ENCODE measurements at places on chromosomes 6 and 20.

DNA sequence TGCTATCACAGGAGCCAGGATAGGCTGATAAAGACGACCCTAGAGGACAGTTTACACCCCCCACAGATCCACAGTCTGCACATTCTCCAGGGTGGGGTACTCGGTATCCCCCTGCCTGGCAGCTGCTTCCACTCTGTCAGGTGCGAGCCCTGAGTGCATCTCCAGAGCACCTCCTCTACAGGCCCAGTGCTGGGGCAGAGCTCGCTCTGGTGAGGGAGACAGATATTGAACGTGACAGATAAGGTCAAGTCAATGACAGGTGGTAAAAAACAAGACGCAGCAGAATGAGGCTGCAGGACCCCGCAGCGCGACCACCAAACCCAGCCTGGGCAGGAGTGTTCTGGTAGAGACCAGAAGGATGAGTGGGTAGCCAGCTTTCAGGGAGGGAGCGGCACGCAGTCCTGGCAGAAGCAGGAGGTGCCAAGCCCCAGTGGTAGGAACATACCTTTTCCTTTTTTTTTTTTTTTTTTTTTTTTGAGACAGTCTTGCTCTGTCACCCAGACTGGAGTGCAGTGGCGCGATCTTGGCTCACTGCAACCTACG lies 12.4 kb upstream of the MYL9 start:
- DNase-seq = no peak

DNA sequence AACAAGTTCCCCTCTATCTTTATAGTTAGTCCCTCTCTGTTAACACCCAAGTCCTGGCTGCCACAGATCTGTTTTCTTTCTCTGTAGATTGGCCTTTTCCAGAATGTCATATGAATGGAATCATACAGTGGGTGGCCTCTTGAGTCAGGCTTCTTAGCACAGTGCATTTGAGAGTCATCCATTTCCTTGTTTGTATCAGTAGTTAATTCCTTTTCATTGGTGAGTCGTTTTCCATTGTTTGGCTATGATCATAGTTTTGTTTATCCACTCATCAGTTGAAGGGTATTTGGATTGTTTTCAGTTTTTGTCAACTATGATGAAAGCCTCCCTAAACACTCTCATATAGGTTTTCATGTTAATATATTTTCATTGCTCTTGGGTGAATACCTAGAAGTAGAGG lies 248.3 kb downstream of the ARID1B start:
- peak; percentile 29 for DNase-seq

DNA sequence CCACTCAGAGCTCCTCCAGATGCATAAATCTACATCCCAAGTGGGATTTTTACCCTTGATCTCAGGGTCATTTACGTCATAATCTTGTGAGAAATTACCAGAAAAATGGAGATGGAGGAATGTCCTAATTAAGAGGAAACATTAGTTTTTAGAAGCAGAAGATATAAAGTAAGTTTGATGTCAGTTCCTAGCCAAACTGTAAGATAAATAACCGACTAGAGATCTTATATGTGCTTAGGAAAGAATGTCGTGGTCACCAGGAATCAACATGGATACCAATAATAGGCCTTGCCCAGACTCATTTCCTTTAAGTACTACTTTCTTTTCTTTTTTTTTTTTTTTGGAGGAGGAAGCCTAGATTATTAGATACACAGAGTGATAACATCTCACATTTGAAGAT lies 186.9 kb downstream of the UTRN start:
- peak; percentile 86 for DNase-seq

DNA sequence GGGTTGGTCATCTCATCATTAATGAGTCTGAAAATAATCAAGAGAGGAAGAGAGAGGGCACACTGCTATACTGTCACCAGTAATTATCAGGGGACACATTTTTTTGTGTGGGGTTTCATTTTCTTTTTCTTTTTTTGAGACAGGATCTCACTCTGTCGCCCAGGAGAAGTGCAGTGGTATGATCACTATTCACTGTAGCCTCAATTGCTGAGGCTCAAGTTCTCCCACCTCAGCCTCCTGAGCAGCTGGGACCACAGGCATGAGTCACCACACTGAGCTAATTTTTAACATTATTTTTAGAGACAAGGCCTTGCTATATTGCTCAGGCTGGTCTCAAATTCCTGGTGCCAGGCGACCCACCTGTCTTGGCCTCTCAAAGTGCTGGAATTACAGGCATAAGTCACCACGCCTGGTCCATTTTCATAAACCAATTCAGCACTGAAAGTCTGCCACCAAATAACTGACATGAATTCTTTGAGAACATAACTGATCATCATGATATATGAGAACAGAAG lies 43.3 kb downstream of the EPHA7 start:
- DNase-seq = no peak

- DNase-seq = peak; percentile 47
Observed at GRCh38 chr20:22339091-22339881, 245.1 kb downstream of the FOXA2 start.

- DNase-seq = peak; percentile 54
Observed at GRCh38 chr6:72721346-72721745, 99.5 kb downstream of the KCNQ5 start.

- DNase-seq = no peak
Observed at GRCh38 chr6:139149383-139149782, 14.5 kb downstream of the HECA start.

DNA sequence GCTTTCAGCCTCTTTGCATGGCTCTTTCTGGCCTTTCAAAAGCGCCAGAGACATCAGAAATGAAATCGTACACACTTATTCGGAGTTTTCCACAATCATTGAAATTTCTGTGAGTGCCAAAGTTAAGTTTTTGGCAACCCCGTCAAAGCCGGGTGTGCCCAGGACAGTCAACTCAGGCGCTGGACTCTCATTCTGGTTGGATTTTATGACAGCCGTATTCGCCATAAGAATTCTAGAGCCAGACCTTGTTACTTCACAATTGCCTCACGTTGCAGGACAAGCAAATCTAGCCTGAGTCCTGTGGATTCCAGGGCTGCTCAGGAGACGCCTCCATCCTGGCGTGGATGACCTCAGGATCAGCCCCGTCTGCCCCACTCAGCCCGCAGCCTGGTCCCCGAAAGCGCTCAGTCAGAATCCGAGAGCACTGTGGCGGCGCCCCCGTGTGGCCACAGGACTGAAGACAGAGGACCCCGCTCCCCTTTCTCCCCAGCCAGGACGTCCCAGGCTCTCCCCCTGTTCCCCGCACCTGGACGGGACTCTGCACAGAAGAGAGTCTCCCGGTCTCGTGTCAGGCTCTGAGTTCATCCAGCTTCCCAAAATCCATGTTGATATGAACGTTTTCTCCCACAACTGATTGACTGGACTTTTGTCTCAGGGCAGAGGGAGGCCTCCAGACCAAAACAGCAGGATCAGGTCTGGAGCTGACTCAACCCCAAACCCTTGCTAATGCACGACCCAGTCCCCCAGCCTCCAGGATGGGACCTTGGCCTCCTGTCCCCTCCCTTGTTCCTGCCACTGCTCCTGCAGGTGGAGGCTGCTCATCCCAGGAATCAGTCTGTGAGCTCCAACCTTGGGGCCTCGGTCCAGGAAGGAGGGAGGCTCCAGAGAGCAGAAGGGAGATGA lies 38.2 kb downstream of the MICA start:
- peak; percentile 73 for DNase-seq

- DNase-seq = no peak
Observed at GRCh38 chr20:48738399-48739304, 89.1 kb downstream of the PREX1 start.

DNA sequence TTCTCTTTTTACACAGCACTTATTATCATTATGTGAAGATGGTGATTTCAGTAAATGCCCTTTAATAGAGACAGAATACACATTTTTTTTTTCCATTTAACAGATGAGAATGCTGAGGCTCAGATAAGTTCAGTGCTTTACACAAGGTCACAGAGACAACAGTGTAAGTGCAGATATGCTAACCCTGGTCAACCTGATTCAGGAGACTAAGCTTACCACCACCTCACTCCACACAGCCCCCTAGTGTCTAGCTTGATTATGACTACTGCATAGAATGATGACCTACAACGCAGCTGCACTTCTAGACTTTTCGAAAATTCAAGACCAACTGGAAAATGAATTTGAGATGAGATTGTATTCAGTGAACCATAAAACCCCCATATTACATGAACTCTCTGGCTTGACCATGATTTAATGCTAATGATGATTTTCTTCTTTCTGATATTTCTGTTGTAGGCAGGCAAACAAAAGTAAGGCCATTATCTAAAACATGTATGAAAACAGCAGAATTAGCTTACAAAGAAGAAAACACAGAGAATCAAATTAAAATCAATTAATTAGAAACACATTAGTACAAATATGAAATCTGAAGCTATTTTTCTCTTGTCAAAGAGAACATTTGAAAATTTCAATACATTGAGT lies 212.1 kb upstream of the PHACTR1 start:
- DNase-seq = peak; percentile 32

- DNase-seq = no peak
Observed at GRCh38 chr6:91877994-91878393, 1291.1 kb upstream of the MAP3K7 start.

DNA sequence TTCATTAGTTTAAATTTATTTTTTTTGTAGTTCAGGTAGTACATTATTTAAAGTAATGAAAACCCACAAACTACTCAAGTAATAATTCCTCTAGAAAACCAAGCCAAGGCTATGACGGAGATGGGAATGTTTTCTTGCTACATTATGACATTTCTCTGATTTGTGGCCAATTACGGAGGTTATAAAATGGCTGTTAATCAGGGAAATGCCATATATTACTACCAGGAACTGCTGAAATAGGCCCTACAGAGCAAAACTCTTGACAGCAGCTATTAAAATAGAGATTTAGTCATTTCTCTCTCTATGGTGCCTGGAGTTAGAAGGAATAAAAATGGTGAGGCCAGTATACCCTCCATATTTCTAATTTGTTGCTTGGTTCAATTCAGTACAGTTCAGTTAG lies 280.0 kb downstream of the ARHGAP18 start:
- DNase-seq = no peak

DNA sequence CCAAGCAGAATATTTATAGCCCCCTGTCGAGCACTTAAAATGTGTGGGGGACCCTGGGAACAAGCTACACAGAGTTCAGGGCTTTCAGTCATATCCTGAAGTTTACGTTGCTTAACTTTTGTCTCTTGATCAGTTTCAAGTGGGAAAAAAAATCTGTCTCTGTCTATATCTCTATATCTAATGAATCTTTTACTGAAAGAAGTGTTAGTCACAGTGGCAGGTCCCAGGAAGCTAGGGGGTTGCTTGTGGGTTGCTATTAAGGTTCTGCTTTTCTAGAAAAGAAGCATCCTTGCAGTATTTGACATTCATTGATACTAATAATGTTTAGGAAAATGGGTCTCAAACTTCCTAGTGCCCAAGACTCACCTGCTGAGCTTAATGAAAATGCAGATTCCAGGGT lies 76.7 kb upstream of the CLDN20 start:
- DNase-seq = peak; percentile 53

DNA sequence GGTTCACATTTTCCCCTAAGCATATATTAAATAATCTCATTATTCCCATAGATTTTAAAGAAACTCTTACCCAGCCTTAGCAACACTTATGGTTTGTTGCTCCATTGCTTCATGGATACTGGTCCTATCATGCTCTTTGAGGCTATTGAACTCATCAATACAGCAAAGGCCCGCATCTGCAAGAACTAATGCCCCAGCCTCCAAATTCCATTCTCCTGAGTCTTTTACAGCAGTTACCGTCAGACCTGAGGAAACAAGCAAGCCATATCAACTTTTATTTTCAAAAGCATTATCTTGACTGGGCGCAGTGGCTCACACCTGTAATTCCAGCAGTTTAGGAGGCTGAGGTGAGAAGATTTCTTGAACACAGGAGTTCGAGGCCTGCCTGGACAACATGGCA lies 37.7 kb upstream of the ASF1A start:
- no peak for DNase-seq

- DNase-seq = no peak
Observed at GRCh38 chr6:110688661-110689268, 126.5 kb downstream of the CDK19 start.

GRCh38 chr6:30127238-30128093 lies 8.5 kb upstream of the TRIM40 start:
- no peak for DNase-seq

- no peak for DNase-seq
Observed at GRCh38 chr20:12535770-12536169, 473.0 kb upstream of the SPTLC3 start.

DNA sequence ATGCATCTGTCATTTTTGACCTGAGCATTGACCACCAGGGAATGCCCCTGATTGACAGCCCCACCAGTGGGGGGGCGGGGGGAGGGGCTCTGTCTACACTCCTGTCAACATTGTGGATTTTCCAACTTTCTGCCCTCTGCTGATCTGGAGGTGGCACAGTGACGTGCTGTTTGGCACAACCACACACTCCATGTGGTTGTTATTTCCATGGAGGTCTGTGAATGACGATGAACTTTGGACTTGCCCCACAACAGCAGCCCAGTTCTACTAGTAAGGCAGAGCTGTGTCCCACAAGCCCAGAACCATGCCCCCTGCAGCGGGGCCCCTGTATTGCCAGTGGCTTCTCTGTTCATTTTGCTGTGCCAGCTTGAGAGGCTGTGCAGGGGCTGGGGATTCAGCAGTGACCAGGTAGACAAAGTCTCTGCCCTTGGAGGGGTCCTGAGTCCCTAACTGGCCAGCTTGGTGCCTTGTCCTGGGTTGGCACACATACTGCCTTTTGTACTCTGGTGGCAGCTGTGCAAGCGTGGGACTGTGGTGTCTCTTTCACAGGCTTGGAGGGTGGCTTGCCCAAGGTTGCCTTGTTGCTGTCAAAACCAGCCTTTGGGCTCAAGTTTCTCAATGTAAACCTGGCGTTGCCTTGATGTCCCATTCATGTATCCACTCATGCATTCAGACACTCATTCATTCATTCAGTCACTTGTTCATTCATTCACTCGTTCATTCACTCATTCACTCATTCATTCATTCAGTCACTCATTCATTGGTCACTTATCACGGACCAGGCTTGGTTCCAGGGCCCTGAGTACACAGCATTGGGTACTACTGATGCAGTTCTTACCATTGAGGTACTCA lies 108.5 kb downstream of the SYCP2 start:
- no peak for DNase-seq

- peak; percentile 39 for DNase-seq
Observed at GRCh38 chr20:8903655-8904605, 165.0 kb upstream of the PLCB4 start.

- DNase-seq = no peak
Observed at GRCh38 chr6:104123227-104123626, 736.5 kb downstream of the HACE1 start.

DNA sequence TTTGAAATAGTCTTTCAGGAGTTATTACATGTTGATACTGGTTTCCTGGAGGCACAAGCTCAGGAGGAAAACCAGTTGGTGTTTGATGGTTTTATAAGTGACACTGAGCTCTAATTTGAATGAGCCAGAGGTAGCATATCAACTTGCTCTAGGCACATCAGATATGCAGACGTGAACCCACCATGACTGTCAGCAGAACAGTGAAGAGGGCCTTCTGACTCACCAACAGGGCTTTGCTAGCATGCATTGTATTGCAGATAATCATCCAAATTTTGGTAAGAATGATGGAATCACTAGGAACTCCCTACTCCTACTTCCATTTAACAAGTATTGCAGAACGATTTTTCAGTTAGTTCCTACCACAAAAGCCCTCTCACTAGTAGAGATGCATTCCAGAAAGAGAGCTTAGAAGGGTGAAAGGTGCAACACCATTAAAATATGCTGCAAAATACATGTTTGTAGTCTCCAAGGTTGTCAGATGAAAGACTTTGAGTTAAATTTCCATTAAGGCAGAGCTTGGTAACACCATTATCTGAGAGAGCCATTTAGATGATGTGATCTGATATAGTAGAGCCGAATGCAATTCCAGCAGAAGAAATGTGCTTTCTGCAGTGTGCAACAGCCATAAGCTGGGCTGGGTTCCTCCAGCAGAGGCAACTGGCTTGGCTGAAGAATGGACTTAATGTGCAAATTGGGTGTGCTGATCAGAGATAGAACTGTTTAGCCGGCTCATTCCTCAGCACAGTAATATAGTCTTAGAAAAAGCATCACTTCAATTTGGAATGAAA lies 968.7 kb upstream of the ADGRB3 start:
- DNase-seq = no peak

All from EH (cell line).